ENCODE measurements at places on chromosomes 2 and 18. TPM values are rescaled to one million over a fixed set of nuclear protein-coding genes. Genes with fewer than 3 reads are reported as not detected.

Gene FIGN
- 1.4 TPM for total RNA-seq

Gene SLC11A1
- total RNA-seq, result 0.25 TPM

Gene CMPK2
- 15.4 TPM for total RNA-seq

Gene VWC2L
- under 0.01 TPM for total RNA-seq

Gene SERPINB4
- not detected for total RNA-seq
